GM10248 (cell line): ENCODE measurements at places on chromosomes 7 and 10.

DNA sequence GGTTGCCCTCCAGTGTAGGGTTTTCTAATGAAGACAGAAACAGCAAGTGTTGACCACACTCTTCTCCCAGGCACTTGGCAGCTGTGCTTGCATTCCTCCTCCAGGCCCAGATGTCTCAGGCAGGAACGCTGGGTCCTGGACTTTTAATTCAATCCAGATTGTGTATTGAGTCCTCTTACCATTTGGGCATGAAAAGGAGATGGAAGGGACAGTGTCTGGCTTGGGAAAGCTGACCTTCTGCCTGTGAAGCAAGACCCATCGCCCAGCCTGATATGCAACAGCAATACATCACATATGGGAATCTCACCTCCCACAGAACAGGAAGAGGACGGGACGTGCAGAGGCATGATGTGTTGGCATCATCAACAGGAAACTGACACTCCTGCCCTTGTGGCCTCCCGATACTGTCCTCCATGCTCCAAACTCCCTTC is 174.4 kb upstream of the LYZL2 start:
- DNase-seq, result no peak

- no peak for DNase-seq
Measured at GRCh38 chr7:90210981-90211380, 559 bp upstream of the STEAP2 start.

GRCh38 chr7:491958-492713 is 27.5 kb downstream of the PDGFA start:
- DNase-seq, result no peak

DNA sequence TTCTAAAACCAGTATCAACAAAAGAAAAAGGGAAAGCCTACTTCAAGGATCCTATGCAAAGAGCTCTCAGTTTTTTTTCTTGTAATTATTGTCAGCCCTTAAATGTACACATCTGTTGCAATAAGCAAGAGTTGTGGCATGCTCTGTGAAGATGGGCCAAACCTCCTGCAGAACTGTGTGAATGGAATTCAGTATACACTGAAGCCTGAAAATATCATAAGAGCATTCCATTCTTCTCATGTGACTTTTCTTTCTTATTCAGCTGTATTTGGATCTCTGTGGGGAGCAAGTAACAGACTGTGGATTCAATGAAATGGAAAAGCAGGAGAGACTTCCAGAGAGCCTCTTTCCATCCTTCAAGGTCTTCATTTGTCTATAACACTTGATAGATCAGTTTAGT is 130.7 kb downstream of the SAMD9 start:
- no peak for DNase-seq

DNA sequence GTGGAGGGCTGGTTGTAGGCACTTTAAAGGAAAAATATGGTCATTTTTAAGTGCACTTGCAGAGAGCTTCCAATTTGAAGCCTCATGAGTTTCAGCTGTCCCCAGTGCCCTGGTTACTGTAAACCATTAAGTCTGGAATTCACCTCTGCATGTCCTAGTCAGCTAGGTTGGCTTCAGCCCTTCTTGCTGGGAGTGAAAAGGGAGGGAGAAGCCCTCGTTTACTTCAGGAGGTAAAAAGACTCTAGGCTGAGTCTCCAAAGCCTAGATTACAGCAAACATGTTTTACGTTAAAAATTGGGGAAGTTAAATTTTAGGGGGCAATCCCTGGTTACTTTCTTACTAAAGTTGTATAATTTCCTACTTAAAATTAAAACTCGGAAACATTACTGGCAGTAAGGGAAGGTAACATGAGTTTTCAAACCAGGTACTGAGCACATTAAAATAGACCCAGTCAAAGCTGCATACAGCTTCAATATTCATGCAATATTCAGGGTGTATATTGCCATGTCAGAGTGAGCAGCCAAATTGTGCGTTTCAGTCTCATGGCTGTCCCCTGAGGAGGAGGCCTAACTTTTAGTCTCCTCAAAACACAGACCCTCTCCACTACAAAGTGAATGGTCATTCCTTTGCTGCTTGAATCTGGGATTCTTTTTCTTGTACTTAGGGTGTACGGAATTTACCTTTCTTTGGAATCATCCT is 156.7 kb downstream of the PRKG1 start:
- no peak for DNase-seq

GRCh38 chr7:19410106-19410505 is 264.9 kb upstream of the FERD3L start:
- no peak for DNase-seq

- no peak for DNase-seq
Measured at GRCh38 chr7:81404669-81405068, 365.2 kb downstream of the HGF start.

GRCh38 chr10:104441329-104442000 is 87.8 kb downstream of the CFAP58 start:
- DNase-seq, result no peak

- no peak for DNase-seq
Measured at GRCh38 chr7:1447551-1448244, 11.6 kb downstream of the MICALL2 start.

DNA sequence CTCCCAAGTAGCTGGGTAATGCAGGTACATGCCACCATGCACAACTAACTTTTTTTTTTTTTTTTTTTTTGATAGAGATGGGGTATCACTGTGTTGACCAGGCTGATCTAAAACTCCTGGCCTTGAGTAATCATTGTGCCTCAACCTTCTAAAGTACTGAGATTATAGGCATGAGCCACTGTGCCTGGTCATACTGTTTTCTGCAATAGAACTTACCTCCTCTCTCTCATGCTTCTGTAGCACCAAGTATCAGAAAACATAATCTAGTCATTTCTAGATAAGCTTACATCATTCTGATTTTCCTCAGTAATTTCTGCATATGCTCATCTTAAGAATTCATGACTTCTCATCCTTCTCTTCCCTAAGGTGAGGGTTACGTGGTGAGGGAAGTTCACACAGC is 210.0 kb downstream of the IMMP2L start:
- no peak for DNase-seq

- no peak for DNase-seq
Measured at GRCh38 chr7:39293056-39293823, 273.0 kb upstream of the YAE1 start.

DNA sequence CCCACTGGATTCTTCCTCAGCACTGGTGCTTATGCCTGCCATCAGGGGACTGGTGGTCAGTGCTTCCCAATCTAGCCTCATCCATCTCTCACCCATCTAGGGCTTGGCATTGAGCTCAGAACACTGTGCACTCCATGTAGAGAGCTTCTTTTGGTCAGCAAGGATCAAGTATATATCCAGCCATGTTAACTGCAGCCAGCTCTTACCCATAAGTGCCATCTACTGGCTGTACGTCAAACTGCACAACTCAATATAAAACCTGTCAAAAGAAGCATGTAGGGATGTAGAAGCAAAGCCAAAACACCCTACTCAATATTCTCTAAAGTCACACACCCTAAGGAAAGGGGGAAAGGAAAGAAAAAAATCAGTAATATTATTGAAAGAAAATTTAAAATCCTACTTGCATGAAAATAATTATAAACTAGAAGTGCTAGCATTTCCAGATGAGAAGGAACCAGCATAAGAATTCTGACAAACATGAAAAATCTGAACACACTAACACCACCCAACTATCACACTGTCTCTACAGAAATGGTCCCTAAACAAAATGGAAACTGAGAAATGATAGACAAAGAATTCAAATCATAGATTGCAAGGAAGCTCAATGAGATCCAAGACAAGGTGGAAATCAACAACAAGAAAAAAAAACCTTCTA is 531.1 kb upstream of the STEAP1 start:
- DNase-seq, result peak; percentile 18

GRCh38 chr10:124204726-124205125 is 111.3 kb upstream of the CHST15 start:
- DNase-seq, result no peak

GRCh38 chr10:18195060-18195799 is 55.0 kb downstream of the CACNB2 start:
- no peak for DNase-seq

DNA sequence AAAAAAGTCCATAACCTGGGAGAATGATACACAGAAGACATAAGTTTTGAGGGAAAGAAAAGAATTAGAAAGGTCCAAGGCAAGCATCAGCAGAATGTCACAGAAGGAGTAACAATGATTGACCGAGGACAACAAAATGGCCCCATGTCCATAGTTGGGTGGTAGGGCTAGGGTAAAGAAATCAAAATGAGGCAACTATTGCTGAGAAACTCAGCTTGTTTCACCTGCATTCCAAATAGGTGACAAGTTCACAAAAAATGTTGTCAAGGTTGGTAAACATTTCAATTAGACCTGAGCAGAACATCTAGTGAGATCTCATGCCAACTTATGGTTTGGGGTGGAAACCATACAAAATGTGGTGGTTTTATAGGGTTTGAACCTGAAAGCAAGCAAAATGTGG is 22.8 kb upstream of the DLX6 start:
- DNase-seq, result no peak

DNA sequence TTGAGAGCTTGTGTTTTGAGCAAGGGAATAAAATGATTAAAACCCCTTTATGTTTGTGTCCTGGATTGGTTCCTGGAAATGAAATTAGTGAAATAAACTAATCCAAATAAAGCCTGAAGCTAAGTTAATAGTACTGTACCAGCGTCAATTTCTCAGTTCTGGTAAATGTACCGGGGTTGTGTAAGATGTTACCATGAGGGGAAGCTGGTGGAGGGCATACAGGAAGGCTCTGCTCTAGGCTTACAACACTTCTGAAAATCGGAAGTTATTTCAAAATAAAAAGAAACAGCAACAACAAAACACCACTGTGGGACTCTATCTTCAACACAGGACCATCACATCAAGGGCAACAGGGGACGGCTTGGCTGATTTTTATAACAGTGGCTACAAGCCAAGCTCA is 257.0 kb downstream of the CREB5 start:
- DNase-seq, result no peak

DNA sequence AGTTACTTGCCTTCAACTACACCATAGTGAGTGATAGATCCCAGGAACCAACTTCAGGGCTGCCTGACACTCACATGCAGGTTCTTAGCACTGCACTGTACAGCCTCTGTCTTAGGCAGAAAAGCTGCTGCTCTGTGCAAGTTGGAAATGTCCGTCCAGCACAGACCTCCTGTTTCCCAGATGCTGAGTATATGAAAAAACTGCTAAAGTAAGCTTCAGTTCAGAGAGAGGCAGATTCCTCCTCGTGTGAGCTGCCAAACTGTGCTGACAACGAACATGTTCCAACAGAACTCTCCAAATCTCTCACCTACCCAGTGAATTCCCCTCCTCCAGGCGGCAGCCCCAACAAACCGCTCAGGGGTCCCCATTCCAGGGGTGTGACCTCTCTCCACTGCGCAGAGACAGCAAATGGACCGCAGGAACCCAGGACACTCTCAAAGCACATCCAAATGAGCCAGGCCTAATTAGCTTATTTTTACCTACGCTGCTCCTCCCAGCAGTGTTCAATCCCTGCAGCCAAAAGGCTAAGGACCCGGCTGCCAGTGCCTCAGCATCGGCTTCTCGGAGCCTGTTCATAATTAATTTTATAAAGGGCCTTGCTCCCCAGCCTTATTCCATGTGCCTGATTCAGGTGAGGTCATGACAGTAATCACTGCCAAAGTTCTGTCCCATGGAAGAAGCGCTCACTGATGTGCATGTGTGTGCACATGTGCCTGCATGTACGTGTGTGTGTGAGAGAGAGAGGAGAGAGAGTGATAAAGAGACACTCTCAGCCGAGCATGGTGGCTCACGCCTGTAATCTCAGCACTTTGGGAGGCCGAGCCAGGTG is 159.5 kb upstream of the AUTS2 start:
- no peak for DNase-seq

DNA sequence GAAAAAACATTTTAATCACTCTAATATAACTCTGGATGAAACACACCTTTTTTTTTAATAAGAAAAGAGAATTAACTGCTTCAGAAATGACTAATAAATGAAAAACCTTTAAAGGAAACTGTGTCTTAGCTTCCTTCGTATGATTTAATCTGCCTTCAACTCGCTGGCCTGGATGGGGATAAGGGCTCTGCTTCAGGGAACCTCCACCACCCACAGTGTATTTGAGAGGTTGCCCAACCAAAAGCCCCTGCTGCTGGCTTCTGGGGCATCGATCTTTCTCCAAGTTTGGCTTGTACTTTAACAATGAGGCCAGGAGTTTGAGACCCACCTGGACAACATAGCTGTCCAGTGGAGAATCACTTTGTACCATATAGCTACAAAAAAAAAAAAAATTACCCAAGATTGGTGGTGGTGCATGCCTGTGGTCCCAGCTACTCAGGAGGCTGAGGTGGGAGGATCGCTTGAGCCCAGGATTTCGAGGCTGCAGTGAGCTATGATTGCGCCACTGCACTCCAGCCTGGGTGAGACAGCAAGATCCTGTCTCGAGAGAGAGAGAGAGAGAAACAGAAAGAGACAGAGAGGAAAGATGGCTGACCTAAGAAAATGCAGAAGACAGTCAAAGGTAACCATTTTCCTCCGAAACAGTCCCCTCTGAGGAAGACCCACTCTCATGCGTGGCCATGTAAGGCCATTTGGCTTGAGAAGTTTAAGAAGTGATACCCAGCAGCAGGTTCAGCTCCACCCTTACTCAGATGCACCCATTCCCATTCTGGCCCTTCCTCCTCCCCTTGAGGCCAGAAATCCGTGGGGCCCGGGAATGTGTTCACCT is 13.6 kb upstream of the LIMK1 start:
- no peak for DNase-seq
